ENCODE measurements at places on chromosomes 16 and 17. TPM values are rescaled to one million over a fixed set of nuclear protein-coding genes. Genes with fewer than 3 reads are reported as not detected.

Gene MAPT
- total RNA-seq: 0.18 TPM

Gene CCDC40
- 0.55 TPM for total RNA-seq

Gene ZG16B
- total RNA-seq: 0.33 TPM

DNA sequence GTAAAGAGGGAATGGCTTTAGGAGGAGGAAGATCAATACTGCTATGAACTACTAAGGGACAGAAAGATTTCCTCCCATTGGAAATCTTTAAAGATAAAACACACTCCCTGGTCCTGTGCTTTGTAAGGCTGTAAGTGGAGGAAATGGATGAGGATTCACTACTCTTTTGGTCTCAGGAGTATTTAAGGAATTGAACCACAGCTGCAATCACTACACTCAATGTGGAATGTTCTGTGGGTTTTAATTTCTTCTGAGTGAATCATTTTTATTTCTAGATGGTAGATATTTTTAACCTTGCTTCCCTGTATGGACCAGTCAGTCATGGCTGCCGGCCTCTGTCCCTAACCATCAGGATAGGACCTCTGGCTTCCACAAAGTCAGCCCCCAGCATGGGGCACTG lies 65.6 kb downstream of the SDR42E1 start:
- no peaks in the 10 kb centered on the region for H3K4me1 ChIP-seq
- H3K4me3 ChIP-seq: no peak overlapping the region
- H3K36me3 ChIP-seq: peaks cover 97% of the 10 kb centered on the region
- H3K27ac ChIP-seq: no peak overlapping the region
- no peaks in the 10 kb centered on the region for H3K27me3 ChIP-seq

GRCh38 chr17:32317353-32317752 lies 24.6 kb downstream of the C17orf75 start:
- no peak for DNase-seq
- no peak overlapping the region for H3K4me3 ChIP-seq
- H3K27ac ChIP-seq: no peak overlapping the region

DNA sequence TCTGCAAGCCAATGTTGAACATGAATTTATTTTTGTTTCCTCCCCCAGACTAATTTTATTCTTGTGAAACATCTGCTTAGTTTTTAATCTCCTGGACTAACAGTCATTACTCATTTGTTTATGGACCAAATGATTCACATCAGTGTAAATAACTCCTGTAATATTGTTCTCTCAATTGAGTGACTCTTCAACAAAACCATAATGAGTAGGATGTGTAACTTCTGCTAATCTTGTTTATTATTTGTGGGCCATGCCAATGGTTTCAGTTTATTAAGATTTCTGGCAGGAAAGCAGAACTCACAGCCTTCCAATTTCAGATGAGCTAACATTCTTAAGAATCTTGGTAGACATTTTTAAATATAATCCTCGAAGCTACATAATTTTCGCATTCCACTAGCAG lies 1216.3 kb upstream of the GOT2 start:
- H3K27me3 ChIP-seq: no peaks in the 10 kb centered on the region
- H3K27ac ChIP-seq: no peak overlapping the region
- H3K4me1 ChIP-seq: no peaks in the 10 kb centered on the region
- H3K36me3 ChIP-seq: no peaks in the 10 kb centered on the region

- H3K27me3 ChIP-seq: no peaks in the 10 kb centered on the region
- H3K36me3 ChIP-seq: no peaks in the 10 kb centered on the region
- H3K27ac ChIP-seq: no peak overlapping the region
- no peak overlapping the region for H3K4me3 ChIP-seq
These were observed 101.8 kb downstream of the SALL1 start for GRCh38 chr16:51049276-51049675.

GRCh38 chr16:58459344-58460218 lies 40.4 kb upstream of the NDRG4 start:
- no peak overlapping the region for H3K4me3 ChIP-seq
- peaks cover 8% of the 10 kb centered on the region for H3K4me1 ChIP-seq
- DNase-seq: no peak
- H3K36me3 ChIP-seq: no peaks in the 10 kb centered on the region

DNA sequence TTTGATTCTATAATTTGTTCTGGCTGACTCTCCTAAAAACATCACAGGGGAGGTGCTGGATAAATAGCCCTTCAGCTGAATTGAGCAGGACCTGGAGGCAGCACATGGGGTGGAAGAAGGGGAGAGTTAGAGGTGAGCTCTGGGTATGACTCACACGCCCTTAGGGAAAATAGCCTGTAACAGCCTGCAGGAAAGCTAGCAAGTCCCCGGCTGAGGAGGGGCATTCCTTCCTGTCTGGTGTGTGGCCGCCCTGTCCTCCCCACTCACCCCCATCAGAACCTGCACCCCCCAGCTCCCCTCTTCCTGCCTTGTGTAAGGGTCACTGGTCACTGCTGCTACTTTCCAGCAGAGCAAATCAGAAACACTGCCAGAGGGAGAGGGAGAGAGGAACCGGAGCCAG lies 187.4 kb downstream of the C16orf95 start:
- H3K27me3 ChIP-seq: peaks cover 3% of the 10 kb centered on the region
- no peaks in the 10 kb centered on the region for H3K4me1 ChIP-seq
- no peak for DNase-seq
- H3K4me3 ChIP-seq: no peak overlapping the region
- H3K36me3 ChIP-seq: no peaks in the 10 kb centered on the region
